ENCODE measurements at places on chromosomes 6 and 20.

- no peak for DNase-seq
These were observed 118.2 kb downstream of the BMP7 start for GRCh38 chr20:57148263-57148662.

DNA sequence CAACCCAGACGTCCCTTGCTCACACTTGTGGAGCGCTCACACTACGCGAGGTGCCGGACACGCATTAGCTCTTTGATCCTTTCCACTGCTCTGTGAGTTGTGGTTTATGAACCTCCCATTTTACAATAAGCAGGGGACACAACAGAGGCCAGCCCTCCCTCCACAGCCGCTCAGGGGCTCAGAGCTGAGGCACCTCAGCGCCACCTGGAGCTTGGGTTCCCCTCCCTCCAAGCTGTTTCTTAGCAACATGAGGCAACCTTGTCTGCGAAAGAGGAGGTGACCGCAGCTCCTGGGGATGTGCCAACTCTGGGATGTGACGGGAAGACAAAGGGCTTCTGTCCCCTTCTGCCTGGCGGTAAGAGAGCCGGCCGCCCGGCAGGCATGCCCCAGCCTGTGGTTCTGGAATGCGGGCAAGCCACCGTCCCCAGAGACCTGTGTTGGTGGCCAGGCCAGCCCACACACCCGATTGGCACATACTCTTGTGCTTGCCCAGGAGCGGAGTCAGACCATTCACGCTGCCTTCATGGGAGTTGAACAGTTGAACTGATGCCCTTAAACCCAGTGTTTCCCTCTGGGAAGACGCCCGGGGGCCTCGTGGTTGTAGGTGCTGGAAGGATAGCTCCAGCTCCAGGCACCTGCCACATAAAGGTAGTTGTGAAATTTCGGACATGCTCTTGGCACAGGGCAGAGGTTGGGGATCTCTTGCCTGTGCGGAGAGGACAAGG lies 44.5 kb downstream of the RBM38 start:
- DNase-seq, result peak; percentile 29

DNA sequence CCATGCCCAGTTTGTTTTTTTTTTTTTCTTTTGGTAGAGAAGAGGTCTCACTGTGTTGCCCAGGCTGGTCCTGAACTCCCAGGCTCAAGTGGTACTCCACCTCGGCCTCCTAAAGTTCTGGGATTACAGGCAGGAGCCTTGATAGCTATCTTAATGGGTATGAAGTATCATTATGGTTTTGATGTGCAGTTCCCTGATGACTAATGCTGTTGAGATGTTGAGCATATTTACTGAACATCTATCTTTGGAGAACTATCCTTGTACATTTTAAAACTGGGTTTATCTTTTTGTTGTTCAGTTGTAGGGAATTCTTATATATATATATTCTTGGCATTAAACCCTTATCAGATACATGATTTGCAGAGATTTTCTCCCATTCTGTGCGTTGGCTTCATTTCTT lies 21.4 kb upstream of the MYL9 start:
- no peak for DNase-seq

DNA sequence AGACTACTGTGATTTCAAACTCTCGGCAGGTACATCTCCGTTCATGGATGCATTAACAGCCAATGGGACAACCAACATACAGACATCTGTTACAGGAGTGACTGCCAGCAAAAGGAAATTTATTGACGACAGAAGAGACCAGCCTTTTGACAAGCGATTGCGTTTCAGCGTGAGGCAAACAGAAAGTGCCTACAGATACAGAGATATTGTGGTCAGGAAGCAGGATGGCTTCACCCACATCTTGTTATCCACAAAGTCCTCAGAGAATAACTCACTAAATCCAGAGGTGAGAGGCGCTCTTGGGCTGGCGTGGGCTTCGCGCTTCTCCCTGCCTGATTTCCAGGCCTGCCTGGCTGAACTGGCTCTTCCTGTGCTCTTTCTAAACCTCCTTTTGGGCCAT lies 68.4 kb downstream of the RPP40 start:
- DNase-seq, result no peak

DNA sequence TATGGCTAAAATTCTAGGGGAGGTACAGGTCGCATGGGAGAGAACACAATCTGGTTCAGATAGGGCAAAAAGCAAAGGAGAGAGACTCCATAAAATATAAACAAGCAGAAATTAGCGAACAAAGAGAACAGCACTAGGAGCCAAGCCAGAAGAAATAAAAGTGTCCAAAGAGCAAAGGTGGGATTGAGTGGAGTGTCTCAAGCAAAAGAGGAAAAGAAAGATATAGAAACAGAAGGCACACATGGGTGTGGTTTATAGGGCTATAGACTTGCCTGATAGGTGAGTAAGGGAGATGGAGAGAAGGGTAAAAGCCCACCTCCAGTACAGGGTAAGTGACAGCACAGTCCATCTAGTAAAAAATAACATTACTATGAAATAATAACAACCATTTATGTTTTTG lies 36.5 kb upstream of the IRAK1BP1 start:
- DNase-seq, result no peak

DNA sequence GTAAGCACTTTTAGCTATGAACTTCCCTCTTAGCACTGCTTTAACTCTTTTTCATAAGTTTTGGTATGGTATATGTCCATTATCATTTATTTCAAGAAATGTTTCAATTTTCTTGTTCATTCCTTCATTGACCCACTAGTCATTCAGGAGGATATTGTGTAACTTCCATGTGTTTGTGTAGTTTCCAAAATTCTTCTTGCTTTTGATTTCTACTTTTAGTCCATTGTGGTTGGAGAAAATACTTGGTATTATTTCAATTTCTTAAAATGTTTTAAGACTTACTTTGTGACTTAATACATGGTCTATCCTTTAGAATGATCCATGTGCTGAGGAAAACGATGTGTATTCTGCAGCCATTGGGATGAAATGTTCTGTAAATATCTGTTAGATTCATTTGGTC lies 176.5 kb downstream of the CENPW start:
- no peak for DNase-seq

GRCh38 chr6:88251301-88251700 lies 85.2 kb upstream of the CNR1 start:
- DNase-seq, result no peak

GRCh38 chr6:139152892-139153271 lies 18.0 kb downstream of the HECA start:
- DNase-seq, result peak; percentile 74

DNA sequence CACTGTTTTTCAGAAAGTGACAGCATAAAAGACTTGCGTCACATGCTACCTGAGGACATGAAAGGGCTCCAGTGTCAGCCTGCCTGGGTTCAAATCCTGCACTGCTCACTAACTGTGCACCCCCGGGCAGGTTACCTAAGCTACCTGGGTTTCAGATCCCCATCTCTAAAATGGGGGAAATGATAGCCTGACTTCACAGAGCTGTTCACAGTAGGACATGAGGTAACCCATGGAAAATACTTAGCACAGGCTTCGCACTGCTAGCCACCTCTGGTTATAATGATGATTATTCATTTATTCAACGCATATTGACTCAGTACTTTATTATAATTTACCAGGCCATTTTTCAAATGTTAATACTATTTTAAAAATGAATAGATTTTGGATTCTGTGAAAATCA lies 23.0 kb downstream of the TBC1D7 start:
- no peak for DNase-seq

DNA sequence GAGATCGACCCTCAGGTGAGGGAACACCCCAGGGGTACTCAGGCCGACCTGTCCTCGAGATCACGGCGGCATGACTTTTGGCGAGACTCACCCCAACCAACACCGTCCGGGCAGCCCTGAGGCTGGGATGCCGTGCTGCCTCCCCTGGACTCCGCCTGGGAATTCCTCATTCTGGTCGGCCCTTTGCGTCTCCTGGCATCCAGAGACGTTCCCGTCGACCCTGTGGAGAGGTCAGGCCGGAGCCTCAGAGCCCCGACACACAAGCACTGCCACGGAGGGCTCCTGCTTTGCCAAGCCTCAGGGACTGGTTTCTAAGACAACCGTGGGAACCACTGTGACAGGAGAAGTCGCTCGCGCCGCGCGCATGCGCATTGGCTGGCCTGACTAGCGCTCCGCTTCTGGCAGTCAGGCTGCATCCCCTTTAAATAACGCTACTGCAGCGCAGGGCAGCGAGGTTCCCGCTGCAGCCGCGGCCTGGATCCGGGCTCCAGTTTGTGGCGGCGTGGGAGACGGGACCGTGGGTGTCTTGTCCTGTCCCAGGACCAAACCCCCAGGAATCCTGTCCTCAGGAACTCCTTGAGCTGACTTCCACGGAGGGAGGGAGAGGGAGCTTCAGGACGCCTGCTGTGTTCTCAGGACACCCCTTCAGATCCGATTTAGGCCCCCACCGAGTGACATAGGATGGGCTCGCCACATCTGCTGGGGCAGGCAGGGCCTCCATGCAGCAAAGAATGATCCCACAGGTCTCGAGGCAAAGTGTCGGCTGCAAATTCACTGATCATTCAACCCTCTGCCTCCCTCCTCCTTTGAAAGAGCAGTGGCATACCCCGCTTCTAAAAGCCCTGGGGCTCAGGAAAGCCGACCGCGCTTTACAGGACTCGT lies 163.2 kb upstream of the ZNF337 start:
- peak; percentile 35 for DNase-seq

- peak; percentile 88 for DNase-seq
These were observed 121.1 kb downstream of the PLEKHG1 start for GRCh38 chr6:150720774-150721233.

- peak; percentile 77 for DNase-seq
These were observed 553.8 kb upstream of the PTCHD4 start for GRCh38 chr6:48664826-48665225.

DNA sequence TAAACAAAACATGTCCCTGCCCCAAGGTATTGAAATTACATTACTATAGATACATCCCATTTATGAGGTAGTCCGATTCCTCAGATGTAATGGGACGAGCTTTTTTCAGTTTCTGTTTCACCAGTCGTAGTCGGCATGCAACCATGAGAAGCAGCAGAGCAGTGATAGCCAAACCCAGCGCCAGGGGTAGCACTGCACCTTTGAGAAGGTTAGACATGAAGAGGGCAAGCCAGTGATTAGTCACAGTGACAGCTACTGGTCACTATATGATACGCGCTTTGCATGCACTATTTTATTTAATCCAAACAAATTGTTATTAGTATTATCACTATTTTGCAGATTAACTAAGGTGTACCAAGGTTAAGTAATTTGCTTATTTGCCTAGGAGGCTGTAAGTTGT lies 43.7 kb downstream of the LRP11 start:
- DNase-seq, result no peak

DNA sequence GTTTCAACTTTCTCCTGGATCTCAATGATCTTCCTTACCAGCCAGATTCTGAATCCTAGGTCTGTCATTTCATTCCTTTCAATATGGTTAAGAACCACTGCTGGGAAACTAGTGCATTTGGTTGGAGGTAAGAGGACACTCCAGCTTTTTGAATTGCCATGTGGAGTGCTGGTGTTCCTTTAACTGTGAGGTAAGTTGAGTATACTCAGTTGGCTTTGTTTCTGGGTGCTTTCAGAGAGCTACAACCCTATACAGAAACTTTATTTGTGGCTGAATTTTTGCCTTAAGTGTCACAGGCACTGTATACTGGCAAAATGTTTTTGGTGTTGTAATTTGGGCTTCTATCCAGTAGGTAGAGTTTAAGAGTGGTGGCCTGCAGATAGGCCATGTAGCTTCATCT lies 175.8 kb downstream of the TBC1D32 start:
- no peak for DNase-seq

DNA sequence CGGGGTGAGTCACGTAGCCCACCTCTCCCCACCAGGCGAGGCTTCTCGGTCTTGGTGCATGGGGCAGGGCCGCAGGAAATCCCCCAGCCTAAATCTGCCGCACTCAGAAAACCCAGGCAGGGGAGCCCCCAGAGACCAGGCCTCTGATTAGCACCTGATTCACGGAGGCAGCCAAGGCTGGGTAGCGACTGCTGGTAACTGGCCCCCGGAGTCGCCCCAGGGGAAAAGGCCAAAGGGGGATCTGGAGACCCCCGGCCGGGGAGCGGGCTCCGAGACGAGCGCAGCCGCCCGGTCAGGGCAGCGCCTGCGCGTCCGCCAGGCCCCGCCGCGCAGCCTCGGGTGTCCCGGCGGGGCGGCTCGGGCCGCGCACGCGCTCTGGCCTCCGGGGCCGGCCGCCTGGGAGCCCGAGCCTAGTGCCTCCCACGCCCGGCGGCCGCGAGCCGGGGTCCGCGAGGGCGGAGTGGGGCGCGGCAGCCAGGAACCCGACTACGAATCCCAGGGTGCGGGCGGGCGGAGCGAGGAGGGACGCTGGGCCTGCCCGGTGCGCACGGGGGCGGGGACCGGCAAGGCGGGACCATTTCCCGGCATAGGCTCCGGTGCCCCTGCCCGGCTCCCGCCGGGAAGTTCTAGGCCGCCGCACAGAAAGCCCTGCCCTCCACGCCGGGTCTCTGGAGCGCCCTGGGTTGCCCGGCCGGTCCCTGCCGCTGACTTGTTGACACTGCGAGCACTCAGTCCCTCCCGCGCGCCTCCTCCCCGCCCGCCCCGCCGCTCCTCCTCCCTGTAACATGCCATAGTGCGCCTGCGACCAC lies at the start of gene DUSP22:
Gene DUSP22, plus strand, starts transcription at position 791 of the 809 bp plus-strand sequence. CDS start 53 bp downstream, outside the sequence.
- DNase-seq, result peak; percentile 87

- DNase-seq, result no peak
These were observed 22.2 kb downstream of the FKBP1A start for GRCh38 chr20:1370548-1371110.

DNA sequence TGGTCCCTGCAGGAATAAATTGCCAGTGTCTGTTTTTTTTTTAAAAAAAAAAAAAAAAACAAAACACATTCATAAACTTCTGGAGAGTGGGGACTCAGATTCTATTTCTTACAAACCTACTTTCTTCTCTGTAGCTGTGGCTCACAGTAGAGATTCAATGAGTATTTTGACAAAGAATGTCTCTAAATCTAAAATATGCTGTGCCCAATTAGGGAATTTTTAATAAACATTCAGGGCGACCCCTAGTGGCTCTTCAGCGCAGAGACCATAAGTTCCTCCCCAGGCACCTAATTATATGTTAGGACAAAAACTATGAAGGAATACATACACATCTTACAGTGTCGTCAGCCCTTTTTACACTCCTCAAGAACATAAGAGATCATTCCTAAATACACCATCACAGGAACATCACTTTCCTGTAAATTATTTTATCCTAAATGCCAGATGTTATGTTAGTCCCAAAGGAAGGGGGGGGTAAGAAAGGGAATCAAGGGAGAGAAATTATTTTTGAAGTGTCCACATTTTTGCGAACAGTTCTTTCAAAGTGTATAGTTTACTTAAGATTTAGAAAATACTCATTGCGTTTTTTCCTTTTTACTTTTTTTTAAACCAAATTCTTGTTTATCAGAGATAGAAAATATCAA lies 21.8 kb upstream of the NAA20 start:
- peak; percentile 74 for DNase-seq

GRCh38 chr6:22003287-22003686 lies 293.5 kb downstream of the PRL start:
- DNase-seq, result peak; percentile 28

GRCh38 chr6:43222418-43223059 lies 6.7 kb downstream of the DNPH1 start:
- no peak for DNase-seq

GRCh38 chr20:15546525-15547023 lies 1026.7 kb downstream of the KIF16B start:
- DNase-seq, result no peak

All from astrocyte of the spinal cord (primary cell).